ENCODE measurements at places on chromosomes 3 and 15. TPM values are rescaled to one million over a fixed set of nuclear protein-coding genes. Genes with fewer than 3 reads are reported as not detected.

DNA sequence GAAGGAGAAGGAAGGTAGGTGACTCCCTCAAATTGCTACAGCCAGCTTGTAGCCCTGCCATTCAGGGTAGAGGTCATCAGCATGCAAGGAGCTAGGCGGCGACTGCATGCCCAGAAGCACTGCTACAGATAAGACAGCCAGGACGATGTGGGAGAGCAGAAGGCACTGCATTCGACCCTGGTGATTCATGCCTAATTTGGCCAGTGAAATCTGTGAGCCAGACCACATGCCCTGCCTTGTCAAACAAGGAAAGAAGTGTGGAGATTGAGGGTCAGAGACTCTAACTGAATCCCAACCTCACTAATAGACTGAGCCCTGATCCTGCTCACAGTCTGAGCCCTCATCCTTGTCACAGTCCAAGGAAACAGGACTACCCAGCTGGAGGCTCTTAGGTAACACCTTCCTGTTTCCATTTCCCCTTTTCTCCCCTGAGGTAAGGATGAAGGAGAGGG is 86.6 kb downstream of the LINGO1 start:
- peak; percentile 71 for DNase-seq

DNA sequence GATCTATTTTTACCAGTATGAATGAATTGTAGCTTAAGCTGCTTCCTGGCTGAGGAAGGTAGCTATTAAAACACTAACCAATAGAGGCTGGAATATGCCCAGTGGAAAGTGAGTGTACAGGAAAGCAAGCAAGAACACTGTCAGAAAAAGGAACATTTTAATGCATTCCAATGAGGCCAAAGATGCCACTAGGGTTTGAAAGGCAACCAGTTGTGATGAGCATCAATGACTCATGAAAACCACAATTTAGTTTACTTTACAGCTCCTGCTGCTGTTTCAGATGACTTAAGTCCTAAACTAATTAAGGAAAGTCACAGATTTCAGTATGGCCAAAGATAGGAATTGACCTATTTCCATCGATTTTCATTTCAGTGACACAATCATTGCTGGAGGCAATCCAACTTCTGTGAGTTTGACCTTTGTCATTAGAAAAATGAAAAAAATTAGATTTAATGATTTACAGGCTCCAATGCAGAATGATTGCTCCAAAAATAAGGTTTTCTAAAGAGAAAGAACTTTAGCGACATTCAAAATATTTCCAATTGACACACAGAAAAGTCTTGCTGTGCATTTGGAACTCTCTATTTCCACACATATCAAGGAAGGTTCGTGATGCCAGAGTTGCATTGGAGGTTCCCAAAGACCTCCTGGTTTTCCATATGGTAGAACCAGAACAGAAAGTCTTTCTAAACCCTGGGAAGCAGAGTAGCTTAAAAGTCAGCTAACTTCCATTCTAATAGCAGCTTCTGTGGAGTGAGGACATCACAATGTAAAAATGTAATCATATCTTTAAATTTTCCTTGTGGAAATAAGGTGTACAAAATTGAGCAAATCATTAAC is 103.0 kb downstream of the SUCNR1 start:
- peak; percentile 100 for DNase-seq

DNA sequence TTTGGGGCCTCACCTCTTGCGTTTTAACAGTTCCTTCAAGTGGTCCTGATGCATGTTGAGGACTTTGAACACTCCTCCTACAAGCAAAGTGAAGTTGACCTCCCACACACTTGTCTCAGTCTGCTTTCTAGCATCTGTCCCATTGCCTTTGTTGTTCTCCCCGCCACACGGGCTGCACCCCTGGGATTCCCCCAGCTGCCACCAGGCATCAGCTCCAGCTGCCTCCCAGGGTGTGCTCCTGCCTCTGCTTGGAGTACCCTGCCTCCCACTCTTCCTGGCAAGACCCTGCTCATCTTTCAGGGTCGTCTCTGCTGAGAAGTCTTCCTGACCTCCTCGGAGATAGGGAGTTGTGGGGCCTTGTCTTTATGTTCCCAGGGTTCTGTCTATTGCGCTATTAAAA is 52.2 kb downstream of the IGF1R start:
- no peak for DNase-seq

GRCh38 chr3:139953131-139953910 is 18.3 kb downstream of the CLSTN2 start:
- DNase-seq = peak; percentile 25

Gene CLDN1
- total RNA-seq = 218 TPM

GRCh38 chr3:130606336-130606735 is 89.4 kb downstream of the COL6A6 start:
- DNase-seq = no peak

DNA sequence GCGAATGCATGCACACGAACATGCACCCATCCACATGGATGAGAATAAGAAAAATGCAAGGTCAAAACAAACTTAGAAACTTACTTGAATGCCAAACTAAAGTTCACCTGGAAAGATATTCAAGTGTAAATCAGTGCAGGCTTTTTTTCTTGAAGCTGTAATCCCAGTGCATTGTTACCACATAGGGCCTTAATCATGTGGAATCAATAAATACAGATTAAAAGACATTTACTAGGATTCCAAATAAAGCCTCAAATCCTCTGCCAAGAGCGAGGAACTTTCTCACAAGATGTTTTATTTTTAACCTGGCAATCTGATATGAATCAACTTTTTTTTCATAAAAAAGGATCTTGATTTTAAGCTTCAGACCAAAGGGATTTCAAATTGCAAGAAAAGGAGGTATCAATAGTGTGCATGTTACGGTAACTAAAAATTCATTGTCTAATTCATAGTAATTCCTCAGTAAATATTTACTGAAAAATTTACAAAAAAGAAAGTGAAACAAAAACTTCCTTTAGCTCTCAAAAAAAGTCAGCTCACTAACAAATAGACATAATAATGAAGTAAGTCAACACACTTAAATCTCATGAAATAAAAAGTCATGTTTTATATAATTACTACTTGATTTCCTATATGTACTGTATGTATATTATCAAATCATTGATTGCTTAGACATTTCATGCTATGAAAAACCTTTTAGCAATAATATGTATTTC is 978.6 kb downstream of the PLOD2 start:
- no peak for DNase-seq

Gene TFDP2
- total RNA-seq = 58.9 TPM

- peak; percentile 97 for DNase-seq
These were observed 22.8 kb downstream of the MYO1E start for GRCh38 chr15:59349680-59350420.

DNA sequence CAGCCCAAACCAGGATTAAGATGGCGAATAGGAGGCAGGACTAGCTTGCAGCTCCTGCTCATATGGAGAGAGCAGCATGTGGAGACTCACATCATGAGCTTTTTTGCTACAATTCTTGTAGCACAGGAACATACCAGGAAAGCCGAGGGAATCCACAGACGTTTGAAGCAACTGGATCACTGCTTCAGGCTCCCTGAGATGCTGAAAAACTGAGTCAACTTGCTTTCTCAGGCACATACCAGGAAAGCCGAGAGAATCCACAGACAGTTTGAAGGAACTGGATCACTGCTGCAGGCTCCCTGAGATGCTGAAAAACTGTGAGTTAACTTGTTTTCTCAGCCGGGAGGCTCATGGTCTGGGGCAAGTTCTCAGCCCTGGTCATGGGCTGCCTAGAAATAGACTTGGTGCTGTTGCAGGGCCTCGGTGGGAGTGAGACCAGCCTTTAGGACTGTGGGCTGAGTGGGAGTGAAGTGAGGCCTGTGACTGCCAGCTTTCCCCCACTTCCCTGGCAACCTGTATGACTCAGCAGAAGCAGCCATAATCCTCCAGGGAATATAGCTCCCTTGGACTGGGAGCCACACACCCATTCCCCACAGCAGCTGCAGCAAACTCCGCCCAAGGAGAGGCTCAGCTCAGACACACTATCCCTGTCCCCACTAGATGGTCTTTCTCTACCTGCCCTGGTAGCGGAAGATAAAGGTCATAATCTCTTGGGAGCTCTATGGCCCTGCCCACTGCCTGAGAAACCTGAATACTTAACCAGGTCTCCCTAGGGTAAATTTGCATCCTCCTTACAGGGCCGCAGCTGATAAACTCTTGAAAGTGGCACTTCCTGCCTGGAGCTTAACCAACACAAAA is 51.9 kb upstream of the PFN2 start:
- DNase-seq = no peak

- DNase-seq = no peak
These were observed 49.1 kb upstream of the UTS2B start for GRCh38 chr3:191379446-191379845.

GRCh38 chr3:19954676-19955075 is 7.8 kb downstream of the RAB5A start:
- DNase-seq = no peak

Gene IL20RB
- total RNA-seq = 0.35 TPM

Gene BNC1
- 26.7 TPM for total RNA-seq

DNA sequence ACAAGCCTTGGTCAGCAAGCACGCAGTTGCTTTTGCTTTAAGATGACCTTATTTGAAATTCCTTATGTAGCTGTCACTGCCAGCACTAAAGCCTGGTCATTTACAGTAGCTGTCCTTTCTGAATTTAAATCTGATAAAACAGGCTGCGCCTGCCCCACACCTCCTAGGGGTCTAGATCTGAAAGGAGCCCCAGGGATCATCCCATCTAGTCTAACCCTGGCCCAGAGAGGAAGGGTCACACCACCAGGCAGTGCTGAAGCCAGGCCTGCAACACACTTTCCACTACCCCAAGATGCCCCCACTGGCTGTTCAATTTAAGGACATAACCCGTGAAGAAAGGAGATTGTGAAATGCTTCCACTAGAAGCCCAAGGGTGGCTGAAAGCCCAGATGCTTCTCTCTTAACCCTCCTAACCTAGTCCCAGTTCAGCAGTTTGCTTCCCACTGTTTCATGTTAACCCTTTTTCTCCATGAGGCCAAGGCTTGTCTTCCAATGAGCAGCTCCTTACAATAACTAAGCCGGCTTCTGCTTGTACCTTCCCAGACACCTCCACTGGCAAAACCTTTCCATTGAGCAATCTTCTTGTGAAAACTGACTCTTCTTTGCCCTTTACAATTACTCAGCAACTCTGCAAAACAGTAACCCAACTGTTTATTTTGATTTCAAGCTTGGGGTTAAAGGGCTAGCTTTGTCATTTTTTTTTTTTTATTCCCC is 198.9 kb upstream of the LPP start:
- DNase-seq = peak; percentile 100

Gene ALPK3
- 79.8 TPM for total RNA-seq

- no peak for DNase-seq
These were observed 796 bp upstream of the DOCK3 start for GRCh38 chr3:50673931-50674330.

Gene C2CD4B
- total RNA-seq = 0.70 TPM

Measured in renal cortical epithelial cell (primary cell).